ENCODE measurements at places on chromosomes 1 and 21.

DNA sequence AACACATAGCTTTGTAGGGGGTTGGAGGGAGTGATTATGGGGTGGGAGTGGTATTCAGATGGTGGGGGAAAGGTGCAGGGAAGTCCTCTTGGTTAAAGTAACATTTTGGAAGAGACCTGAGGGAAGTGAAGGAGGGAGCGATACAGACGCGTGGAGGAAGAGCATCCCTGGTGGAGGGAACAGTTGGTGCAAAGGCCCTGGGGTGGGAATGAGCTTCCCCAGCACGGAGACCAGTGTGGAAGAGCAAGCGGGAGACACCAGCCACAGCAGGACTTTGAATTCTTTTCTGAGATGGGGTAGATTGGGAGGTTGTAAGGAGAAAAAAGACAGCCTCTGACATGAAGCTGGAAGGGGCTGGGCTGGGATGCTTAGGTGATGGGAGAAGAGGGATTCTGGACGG lies 23.5 kb downstream of the DHRS3 start:
- no peak for DNase-seq

- no peak for DNase-seq
These were observed 147.1 kb downstream of the C1orf21 start for GRCh38 chr1:184533915-184534314.

- no peak for DNase-seq
These were observed 286.8 kb upstream of the PLD5 start for GRCh38 chr1:242811092-242811840.

DNA sequence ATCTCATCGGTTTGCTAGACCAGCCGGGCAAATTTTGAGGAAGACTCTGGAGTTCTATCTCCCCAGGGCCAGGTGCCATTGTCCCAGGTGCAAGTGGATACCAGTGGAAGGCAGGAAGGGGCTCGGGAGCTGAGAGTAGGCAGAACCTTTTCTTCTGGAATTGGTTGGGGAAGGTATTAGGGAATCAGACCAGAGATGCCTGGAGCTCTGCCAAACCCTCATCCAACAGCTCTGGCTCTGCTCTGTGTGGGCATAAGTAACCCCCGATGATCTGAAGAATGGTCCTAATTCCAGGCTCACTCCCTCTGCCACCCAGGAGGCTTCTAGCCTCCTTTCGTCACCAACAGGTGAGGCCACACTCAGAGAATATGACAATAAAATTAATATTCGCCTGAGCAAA lies 69.9 kb downstream of the PGBD5 start:
- no peak for DNase-seq

DNA sequence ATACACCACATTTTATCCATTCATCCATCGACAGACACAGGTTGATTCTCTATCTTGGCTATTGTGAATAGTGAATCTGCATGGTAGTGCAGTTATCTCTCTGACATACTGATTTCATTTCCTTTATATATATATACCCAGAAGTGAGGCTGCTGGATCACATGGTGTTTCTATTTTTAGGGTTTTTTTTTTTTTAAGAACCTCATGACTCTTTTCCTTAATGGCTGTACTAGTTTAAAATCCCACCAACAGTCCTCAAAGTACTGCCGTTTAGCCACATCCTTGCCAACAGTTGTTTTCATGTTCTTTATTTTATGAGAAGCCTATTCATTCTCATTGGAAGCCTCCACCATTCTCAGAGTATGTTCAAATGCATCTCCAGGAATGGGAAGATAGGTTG lies 258.7 kb upstream of the SNX7 start:
- no peak for DNase-seq

GRCh38 chr1:158999316-159000069 lies 10.2 kb upstream of the IFI16 start:
- DNase-seq, result no peak

DNA sequence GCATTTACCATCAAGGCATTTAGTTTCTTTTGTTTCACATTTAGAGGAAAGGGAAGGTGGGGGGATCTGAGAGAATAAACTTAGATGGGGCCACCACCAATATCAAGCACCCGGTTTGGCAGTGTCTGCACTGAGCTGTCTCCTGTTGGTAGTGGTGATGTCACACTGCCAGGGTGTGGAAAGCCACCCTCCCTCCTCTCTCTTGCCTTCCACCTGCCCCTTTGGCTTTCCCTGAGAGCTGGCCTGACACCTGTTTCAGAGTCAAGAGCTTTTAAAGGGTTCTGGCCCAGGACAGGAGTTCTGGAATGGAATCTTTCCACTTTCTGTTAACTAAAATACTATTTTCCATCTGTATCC lies 13.4 kb downstream of the ATF3 start:
- DNase-seq, result no peak

Data from NCI-H187 (cell line).